ENCODE measurements at places on chromosomes 13 and 19. TPM values are rescaled to one million over a fixed set of nuclear protein-coding genes. Genes with fewer than 3 reads are reported as not detected.

The CDX2 gene
- total RNA-seq, result not detected

The KLK5 gene
- not detected for total RNA-seq

The ZNF8 gene
- total RNA-seq, result 6.2 TPM

The OR7G3 gene
- not detected for total RNA-seq

The THSD8 gene
- total RNA-seq, result 12.6 TPM

All from activated naive CD4-positive, alpha-beta T cell treated with anti-CD3 and anti-CD28 coated beads, Interleukin-2, amount 10 ng/mL, durations not matched to agents 5 hours and 36 hours (primary cell).